A549 treated with CORT108297 at 1 μM for 4 hours (cell line): ENCODE measurements at places on chromosomes 5 and 9. TPM values are rescaled to one million over a fixed set of nuclear protein-coding genes. Genes with fewer than 3 reads are reported as not detected.

The DND1 gene
- total RNA-seq = 0.44 to 1.0 TPM (median 0.92 TPM) in 5 replicates

The GABRP gene
- total RNA-seq = not detected in 5 replicates

The C9orf50 gene
- total RNA-seq = 0.10 to 0.12 TPM in 2 of 5 replicates, not detected in the others

The HAVCR2 gene
- 0.21 to 0.39 TPM (median 0.35 TPM) in 5 replicates for total RNA-seq

The PCDHGC5 gene
- 0.02 to 0.03 TPM (median 0.03 TPM) in 3 of 5 replicates, not detected in the others for total RNA-seq

The PCDHA4 gene
- 1.5 to 2.2 TPM (median 1.6 TPM) in 5 replicates for total RNA-seq

The PCDHAC2 gene
- total RNA-seq = 2.9 to 3.6 TPM (median 3.2 TPM) in 5 replicates

The NMUR2 gene
- total RNA-seq = 0.03 to 0.09 TPM (median 0.06 TPM) in 5 replicates

The SLC34A1 gene
- total RNA-seq = 0.02 TPM in 1 of 5 replicates, not detected in the others

The PRRX2 gene
- total RNA-seq = 3.5 to 8.8 TPM (median 7.8 TPM) in 5 replicates

The ZDHHC21 gene
- total RNA-seq = 1.8 to 3.2 TPM (median 2.8 TPM) in 5 replicates

The NAIF1 gene
- 5.1 to 7.5 TPM (median 7.2 TPM) in 5 replicates for total RNA-seq

The UQCRQ gene
- total RNA-seq = 366 to 585 TPM (median 499 TPM) in 5 replicates

The GPX3 gene
- total RNA-seq = 14.1 to 19.8 TPM (median 17.1 TPM) in 5 replicates

The CTXN3 gene
- not detected in 5 replicates for total RNA-seq

The FOXI1 gene
- not detected in 5 replicates for total RNA-seq

The GDA gene
- 0.95 to 1.6 TPM (median 1.2 TPM) in 5 replicates for total RNA-seq

The STK10 gene
- 19.6 to 24.7 TPM (median 22.4 TPM) in 5 replicates for total RNA-seq

The SPATA31C1 gene
- total RNA-seq = not detected in 5 replicates

The C7 gene
- total RNA-seq = not detected in 5 replicates

The NTMT1 gene
- 91.1 to 106 TPM (median 99.9 TPM) in 5 replicates for total RNA-seq

The CCDC171 gene
- total RNA-seq = 0.30 to 0.51 TPM (median 0.35 TPM) in 5 replicates

The PCSK5 gene
- 0.71 to 1.1 TPM (median 0.96 TPM) in 5 replicates for total RNA-seq

The PDZD2 gene
- 0.10 to 0.27 TPM (median 0.12 TPM) in 5 replicates for total RNA-seq

The IFNK gene
- not detected in 5 replicates for total RNA-seq

The STPG3 gene
- total RNA-seq = 0.07 TPM in 1 of 5 replicates, not detected in the others

The PRSS3 gene
- 13.0 to 15.2 TPM (median 14.7 TPM) in 5 replicates for total RNA-seq

The GAS1 gene
- 0.05 to 0.15 TPM (median 0.11 TPM) in 5 replicates for total RNA-seq

The ST8SIA4 gene
- total RNA-seq = 0.27 to 0.43 TPM (median 0.39 TPM) in 5 replicates

The TMEFF1 gene
- total RNA-seq = 0.68 to 1.8 TPM (median 1.2 TPM) in 5 replicates

The SPATA31E1 gene
- 0.03 TPM in 1 of 5 replicates, not detected in the others for total RNA-seq

The TMEM232 gene
- total RNA-seq = 0.14 to 0.46 TPM in 2 of 5 replicates, not detected in the others

The CD14 gene
- total RNA-seq = 4.2 to 5.3 TPM (median 4.5 TPM) in 5 replicates

The IL9 gene
- not detected in 5 replicates for total RNA-seq

The TPPP gene
- 4.7 to 6.4 TPM (median 5.6 TPM) in 5 replicates for total RNA-seq

The ACER2 gene
- 2.0 to 3.2 TPM (median 2.5 TPM) in 5 replicates for total RNA-seq

The GRM6 gene
- not detected in 5 replicates for total RNA-seq

The SPOCK1 gene
- total RNA-seq = 12.6 to 19.6 TPM (median 18.6 TPM) in 5 replicates

The PCDHB13 gene
- total RNA-seq = 0.03 to 0.10 TPM (median 0.05 TPM) in 5 replicates
